Activated CD8-positive, alpha-beta T cell treated with anti-CD3 and anti-CD28 coated beads for 36 hours (primary cell): ENCODE measurements at places on chromosomes 7 and 10. TPM values are rescaled to one million over a fixed set of nuclear protein-coding genes. Genes with fewer than 3 reads are reported as not detected.

PCLO gene
- total RNA-seq = not detected

WNT8B gene
- 0.47 TPM for total RNA-seq

SYCE1 gene
- total RNA-seq = not detected

CTAGE4 gene
- 1.6 TPM for total RNA-seq

BICC1 gene
- total RNA-seq = not detected

SHLD2 gene
- total RNA-seq = 32.3 TPM

ERV3-1 gene
- 10.7 TPM for total RNA-seq

EBLN1 gene
- not detected for total RNA-seq

DNA sequence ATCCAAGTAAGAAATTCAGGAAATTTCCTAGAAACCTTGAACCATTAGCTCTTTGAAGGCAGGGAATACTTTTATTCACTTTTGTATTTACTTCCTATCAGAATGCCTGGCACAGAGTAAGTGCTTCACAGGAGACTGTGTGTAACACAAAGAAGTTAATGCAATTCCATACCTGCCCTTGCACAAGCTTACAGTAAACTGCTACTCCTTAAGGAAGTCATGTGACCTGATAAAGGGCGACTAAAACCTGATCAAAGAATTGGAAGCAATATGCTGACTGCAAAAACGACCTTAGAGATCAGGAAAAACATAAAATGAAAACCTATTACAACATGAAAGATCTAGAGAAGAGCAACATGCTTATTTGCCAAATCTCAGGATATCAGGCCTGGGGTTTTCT, 178.2 kb upstream of the HPS1 start:
- no peak for DNase-seq

- no peak for DNase-seq
Measured at GRCh38 chr7:107405559-107405958, 64.3 kb upstream of the GPR22 start.

DNA sequence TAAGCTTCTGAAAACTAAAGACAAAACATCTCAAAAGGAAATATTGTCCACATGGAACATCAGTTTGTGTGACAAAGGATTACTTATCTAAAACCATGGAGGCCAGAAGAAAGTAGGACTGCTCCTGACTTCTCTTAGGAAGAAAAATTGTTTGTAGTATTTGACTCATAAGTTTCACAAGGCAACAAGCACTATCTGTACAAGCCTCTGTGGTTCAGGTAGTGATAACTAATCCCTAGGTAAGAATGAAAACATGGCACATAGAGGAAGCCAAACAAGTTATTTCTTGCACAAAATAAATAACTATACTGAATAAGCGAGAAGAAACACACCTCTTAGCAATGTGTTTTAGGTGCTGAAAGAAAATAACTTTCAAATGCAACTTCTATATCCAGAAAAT, 30.3 kb downstream of the TFPI2 start:
- no peak for DNase-seq

- no peak for DNase-seq
Measured at GRCh38 chr10:88161070-88161469, 297.6 kb downstream of the PTEN start.

DNA sequence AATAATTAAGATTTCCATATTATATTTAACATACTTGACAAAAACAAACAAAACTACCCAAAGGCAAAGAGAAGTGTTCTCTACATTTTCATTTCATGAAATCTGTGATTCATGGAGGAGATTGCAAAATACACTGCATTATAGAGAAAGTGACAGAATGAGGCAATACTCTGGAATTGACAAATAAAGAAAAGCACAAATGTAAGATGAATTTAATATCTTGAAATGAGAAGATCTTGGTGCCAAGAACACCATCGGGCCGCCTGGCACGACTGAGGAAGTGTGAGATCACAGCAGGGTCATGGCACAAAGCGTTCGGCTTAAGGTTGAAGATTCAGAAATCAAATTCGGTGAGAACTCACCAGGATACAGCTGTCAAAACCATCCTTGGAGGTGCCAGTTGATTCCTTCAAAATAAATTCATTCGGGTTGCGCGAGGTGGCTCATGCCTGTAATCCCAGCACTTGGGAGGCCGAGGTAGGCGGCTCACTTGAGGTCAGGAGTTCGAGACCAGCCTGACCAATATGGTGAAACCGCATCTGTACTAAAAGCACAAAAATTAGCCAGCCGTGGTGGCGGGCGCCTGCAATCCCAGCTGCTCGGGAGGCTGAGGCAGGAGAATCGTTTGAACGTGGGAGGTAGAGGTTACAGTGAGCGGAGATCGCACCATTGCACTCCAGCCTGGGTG, 174.0 kb upstream of the PFKP start:
- no peak for DNase-seq
